Activated gamma-delta T cell treated with anti-CD3 and anti-CD28 coated beads, Interleukin-2, amount 50 U/mL, for 16 hours (primary cell): ENCODE measurements at places on chromosomes 2 and 18.

- no peak for DNase-seq
These were observed 33.3 kb downstream of the PRKCE start for GRCh38 chr2:45684756-45685155.

- no peak for DNase-seq
These were observed 249.8 kb upstream of the GCFC2 start for GRCh38 chr2:75960472-75961009.

GRCh38 chr2:101307950-101308431, 510 bp downstream of the RNF149 start:
- peak; percentile 19 for DNase-seq

- DNase-seq, result no peak
These were observed 88.8 kb upstream of the NYAP2 start for GRCh38 chr2:225310745-225311144.

DNA sequence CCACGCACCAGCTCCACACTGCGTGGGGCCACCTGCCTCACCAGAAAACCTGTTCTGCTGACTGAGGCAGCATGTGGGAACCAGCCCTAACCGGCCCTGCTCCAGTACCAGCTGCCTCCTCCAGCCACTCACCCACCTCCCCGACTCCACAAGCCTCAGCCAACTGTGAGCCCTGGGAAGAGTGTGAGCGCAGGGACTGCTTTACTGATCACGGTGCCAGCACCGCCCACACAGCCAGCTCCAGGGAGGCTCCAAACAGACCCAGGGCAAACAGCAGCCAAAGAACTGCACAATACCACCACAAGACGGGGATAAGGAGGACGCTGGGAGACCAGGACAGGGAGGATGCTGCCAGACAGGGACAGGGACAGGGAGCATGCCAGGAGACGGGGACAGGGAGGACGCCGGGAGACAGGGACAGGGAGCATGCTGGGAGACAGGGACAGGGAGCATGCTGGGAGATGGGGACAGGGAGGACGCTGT, 28.4 kb downstream of the EIPR1 start:
- no peak for DNase-seq

- no peak for DNase-seq
These were observed 450 bp downstream of the KCNH7 start for GRCh38 chr2:162838136-162838497.

DNA sequence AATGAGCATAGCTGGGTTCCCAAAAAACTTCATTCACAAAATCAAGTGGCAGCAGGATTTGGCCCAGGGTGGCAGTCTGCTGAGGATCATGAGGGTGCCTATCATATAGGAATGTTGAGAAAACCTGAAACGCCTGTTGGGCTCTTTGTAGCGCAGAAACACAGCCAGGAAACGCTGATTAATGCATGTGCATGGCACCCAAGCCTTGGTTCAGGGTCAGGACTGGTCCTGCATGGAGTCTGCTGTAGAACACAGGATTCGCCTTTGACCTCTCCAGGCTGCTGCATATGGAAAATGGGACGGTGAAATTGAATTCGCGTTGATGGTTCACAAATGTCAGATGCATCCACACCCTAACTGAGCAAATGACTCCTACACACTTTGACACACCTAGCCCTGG, 227.9 kb upstream of the COPS8 start:
- no peak for DNase-seq

- DNase-seq, result no peak
These were observed 7.6 kb upstream of the TNS1 start for GRCh38 chr2:218010140-218010983.

GRCh38 chr2:19900931-19901441, 797 bp downstream of the TTC32 start:
- peak; percentile 6 for DNase-seq

GRCh38 chr2:128930101-128930500, 611.4 kb upstream of the HS6ST1 start:
- DNase-seq, result no peak

DNA sequence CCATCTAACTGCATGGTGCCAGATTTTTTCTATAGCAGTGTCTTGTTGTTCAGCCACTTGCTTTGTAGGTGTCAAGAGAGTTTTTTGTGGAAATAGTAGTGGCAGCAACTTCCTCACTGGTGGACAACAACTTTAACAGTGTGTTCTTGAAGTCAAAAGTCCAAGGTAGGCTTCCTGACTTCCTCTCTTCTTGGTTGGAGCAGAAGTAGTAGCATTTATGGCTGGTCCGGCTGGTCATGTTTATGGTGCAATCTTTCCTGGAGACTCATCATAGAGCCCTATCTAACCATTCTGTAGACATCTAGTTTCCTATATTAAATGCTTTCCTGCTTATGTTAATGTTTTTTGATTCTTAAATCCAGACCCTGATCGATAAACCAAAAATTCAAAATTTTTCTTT, 11.7 kb downstream of the GPR75 start:
- no peak for DNase-seq

DNA sequence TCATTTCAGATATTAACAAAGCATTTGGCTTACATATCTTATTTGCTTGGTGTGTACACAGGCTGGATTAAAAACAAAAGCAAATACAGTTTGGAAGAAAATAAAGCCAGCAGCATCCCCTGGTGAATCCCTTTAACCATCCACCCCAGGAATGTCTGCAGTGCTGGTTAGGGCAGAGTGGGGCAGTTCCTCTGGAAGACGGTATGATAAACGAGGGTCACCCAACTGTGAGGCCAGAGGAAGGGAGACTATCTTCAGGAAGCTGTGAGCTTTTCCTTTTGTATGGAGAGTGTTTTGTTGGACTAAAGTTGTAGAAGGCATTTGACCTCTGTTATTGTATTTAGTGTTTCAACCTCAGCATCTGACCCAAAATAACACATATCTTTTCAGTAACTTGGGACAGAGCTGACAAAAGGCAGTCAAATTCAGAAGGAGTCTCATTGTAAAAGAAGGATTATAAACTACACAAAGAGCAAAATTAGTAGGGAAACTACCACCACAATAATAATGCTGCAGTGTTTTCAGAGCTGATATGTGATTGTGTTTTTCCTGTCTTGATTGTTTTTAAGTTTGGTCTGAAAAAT, 159.1 kb downstream of the FMNL2 start:
- no peak for DNase-seq

DNA sequence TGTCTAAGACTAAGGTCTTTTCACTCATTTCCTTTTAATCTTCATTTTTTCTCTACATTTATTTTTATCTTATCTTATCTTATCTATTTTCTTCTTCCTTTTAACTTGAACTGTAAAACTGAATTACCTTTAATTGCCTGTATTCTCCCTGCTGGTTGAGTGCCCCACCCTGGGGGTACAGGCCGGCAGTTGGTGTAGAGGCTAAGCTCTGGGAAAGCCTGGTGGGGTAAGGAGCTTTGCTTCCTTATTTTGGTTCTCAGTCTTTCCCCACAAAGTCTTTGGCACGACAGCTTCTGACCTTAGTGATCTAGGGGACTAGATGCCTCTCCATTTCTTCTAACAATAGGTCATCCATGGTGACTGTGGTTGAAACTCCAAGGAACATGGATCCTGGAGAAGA, 26.8 kb upstream of the HAAO start:
- DNase-seq, result no peak

GRCh38 chr2:205995260-205995659, 90.7 kb downstream of the INO80D start:
- no peak for DNase-seq

DNA sequence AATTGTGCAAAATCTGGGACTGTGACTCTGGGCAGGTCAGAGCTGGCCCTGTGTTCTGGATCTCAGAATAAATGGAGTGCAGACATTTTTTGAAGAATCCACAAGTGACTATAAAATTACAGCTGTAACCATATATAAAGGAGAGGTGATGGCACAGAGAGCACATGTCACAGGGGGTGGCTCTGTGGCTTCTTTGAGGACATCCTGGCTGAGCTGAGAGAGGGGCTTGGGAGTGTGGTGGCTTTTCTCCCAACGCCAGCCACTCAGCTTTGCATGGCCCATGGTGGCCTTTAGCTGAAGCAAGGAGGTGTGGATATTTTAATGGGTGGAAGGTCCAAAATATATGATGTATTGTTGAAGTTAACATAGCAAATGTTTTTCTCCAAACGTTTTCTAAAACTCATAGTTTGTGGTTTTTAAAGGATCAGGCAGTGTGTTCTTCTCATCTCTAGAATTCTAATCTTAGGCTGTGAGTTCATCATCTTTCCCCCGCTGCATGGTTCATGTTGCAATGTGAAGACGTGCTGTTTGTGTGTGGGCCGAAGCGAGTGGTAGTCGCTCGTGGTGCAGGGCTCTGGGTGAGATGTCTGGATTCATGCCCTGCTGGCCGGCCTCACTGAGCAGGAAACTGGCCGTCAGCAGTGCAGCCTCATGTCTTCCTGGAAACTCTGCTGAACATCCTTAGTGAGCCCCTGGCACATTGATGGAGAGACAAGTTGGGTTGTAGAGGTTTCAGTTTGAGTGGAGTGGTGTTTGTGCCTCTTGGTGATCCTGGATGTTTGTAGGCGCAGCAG, 109.9 kb downstream of the ZNF236 start:
- DNase-seq, result no peak

DNA sequence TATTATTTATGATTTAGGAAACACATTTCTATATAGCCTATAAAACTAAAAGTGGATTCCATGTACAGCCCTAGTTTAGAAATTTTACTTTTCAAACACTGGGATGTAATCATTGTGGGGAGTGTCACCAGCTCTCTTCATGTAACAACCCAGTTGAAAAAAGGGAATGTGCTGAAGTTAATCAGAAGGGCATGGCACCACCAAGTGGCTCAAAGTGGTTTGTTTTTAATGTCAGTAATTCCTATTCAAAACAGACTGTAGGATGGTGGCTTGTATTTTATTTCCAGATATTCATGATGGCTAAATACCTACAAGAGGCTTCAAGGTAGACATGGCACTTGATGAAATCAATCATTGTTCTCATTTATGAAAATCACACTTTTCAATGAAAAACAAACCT, 58.1 kb upstream of the TMEM182 start:
- no peak for DNase-seq

- DNase-seq, result no peak
These were observed 58.8 kb downstream of the BOD1L2 start for GRCh38 chr18:57205641-57206040.

GRCh38 chr2:12737297-12737696, 20.6 kb downstream of the TRIB2 start:
- no peak for DNase-seq

- no peak for DNase-seq
These were observed 136.2 kb downstream of the FMNL2 start for GRCh38 chr2:152470861-152471854.

- no peak for DNase-seq
These were observed 29.2 kb upstream of the SETBP1 start for GRCh38 chr18:44651478-44651877.
